ENCODE measurements at places on chromosomes 5 and 9. TPM values are rescaled to one million over a fixed set of nuclear protein-coding genes. Genes with fewer than 3 reads are reported as not detected.
A peak's percentile ranks its signal among the peaks of the same experiment; 100 is the strongest.

The UGT3A1 gene
- total RNA-seq = not detected

The ALG2 gene
- 37.1 TPM for total RNA-seq

The RANBP3L gene
- total RNA-seq = not detected

The CDKN2B gene
- total RNA-seq = 68.7 TPM

The ARL14EPL gene
- total RNA-seq = not detected

DNA sequence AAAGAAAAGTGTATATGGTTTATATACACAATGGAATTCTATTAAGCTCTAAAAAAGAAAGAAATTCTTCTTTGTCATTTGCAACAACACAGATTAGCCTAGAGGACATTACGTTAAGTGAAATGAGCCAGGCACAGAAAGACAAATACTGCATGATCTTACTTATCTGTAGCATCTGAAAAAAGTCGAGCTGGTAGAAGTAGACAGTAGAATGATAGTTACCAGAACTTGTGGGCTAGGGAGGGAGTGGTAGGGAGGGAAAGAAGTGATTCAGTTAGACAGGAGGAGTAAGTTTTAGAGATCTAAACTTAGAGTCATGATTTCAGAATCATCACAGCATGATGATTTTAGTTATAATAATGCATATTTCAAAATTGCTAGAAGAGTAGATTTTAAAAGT, 184.6 kb downstream of the TLE4 start:
- DNase-seq = no peak

DNA sequence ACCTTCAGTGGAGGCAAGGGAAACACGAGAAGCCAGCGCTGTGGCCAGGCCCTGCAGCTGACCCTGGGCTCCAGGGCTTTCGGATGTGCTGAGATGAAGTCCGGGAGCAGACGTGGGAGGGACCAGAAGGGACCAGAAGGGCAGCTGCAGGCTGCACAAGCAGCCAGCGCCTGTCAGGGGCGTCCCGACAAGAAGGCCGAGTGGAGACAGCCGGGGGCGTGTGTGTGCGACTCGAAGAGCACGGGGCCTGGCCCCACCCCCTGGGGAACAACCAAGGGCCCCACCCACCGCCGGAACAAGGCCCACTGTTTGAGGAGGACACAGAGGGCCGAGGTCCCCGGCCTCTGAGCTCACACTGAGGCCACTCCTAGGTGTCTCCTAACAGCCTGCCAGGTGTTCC, 31.4 kb downstream of the SLC12A7 start:
- no peak for DNase-seq

- no peak for DNase-seq
These were observed 38.9 kb downstream of the AGTPBP1 start for GRCh38 chr9:85702726-85703289.

DNA sequence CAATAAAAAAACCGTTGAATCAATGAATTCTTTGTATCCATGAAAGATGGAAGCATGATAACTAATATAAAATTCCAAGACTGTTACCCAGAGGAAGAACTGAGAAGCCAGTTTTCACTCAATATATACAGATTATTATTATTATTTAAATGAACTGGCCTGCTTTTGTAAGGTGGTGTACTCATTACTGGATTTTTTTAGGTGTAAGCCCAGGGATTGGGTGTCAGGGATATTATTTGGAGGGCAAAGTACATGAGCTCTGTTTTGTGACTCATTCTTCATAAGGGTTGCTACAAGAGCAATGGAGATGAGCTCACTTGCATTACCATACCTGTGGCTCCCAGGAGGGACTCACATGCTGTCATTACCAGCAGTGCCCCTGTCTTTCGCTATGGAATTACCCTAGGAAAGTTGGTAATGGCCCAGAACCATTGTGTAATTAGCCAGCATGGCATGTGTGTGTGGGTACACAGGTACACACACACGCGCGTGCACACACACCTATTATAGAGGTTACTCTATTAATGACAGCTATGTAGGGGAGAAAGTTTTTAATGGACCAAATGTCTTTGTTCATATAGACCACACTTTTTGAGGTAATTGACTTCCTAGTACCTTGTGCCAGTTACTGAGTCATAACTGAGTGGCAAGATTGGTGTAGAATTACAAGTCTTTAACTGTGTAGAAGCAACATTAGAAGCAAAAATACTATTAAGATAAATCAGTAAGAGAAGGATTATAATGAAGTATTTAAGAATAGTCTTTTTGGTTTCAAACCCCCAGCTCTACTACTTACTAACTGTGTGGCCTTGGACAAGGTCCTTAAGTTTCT, 143.4 kb downstream of the GDNF start:
- DNase-seq = no peak

GRCh38 chr5:63726496-63726895, 235.7 kb downstream of the HTR1A start:
- no peak for DNase-seq

GRCh38 chr9:83413367-83413766, 124.8 kb downstream of the FRMD3 start:
- DNase-seq = no peak

GRCh38 chr9:21392270-21392669, 7.1 kb upstream of the IFNA2 start:
- no peak for DNase-seq

- DNase-seq = no peak
These were observed 8.6 kb downstream of the ITK start for GRCh38 chr5:157189223-157189622.

GRCh38 chr9:123684393-123685149, 245.4 kb downstream of the DENND1A start:
- DNase-seq = no peak

GRCh38 chr9:119255116-119255515, 114.1 kb downstream of the BRINP1 start:
- no peak for DNase-seq

DNA sequence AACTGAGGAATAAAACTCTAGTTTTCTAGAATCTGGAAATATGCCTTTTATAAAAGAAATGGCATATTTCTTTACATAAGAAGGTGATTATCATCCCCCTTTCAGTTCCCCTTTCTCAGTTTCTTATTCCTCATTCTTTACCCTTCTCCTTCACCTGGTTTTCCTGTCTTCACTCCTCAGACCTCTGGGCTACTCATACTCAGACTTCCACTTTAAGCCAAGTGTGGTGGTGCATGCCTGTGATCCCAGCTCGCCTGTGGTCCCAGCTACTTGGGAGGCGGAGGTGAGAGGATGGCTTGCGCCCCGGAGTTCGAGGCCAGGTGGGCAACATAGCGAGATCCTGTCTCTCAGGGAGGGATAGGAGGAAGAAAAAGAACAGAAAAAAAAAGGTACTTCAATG, 57.2 kb downstream of the RANBP6 start:
- no peak for DNase-seq

- DNase-seq = no peak
These were observed 2.1 kb upstream of the PCDHGA1 start for GRCh38 chr5:141328231-141328630.

GRCh38 chr9:38282756-38283155, 109.7 kb upstream of the ALDH1B1 start:
- peak; percentile 22 for DNase-seq

DNA sequence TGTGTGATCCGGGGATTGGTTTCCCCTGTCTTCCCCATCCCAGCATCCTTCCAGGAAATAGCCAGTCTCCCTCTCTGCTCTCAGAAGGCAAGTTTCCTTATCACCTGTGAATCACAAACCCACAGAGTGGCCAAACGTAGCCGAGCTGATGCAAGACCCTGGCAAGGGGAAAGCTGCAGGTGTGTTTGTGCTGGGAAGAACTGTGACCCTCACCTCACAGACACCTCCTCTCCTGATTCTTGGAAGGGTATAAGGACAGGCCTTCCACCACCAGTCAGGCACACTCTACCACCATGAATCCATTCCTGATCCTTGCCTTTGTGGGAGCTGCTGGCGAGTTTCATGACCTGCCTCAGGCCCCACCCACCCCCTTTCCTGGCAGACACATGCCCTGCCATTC, at the start of gene PRSS3:
Gene PRSS3 (plus strand): TSS at position 281 of the 400 bp plus-strand sequence. CDS start 13 bp downstream, at position 294.
- DNase-seq = no peak

DNA sequence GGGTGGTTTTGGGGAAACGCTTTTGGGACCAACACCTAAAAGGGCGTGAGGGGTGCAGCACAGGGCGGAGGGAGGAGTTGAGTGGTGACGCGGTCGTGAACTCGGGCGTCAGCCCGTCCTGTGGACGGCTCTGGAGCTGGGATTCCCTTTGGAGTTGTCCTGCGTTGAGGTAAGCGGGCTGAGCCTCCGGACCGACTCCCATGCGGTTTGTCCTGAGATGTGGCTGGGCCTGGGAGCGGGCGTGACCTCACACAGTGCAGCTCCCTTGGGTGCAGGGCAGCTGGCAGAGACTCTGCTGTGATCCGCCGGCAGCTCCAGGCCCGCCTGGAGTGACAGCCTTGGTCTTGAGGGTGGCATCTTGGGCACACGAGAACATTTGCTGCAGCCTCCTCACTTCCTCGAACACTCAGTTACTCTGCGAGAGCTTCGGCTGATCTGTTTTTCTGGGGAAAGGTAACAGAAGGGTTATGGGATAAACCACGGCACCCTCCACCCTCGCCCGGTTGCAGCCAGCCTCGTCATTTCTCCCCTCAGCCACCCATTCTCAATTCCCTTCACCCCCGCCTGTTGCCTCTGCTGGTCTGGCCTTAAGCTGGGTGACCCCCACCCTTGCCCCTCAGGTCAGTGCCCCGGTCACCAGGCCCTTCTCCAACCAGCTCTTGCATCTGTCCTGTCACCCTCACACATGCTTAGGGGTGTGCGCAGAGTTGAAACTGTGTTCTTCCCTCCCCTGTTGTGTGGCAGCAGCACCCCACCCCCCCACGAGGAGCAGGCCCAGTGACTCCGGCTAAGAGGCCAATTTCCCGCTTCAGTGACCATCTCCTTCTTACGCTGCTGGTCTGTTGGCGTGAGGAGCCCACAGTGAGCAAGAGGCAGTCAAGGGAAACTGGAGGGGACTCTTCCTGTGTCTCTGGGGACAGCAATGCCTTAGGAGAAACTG, 94.2 kb upstream of the COL5A1 start:
- no peak for DNase-seq
